ENCODE measurements at places on chromosomes 5 and 9. TPM values are rescaled to one million over a fixed set of nuclear protein-coding genes. Genes with fewer than 3 reads are reported as not detected.

- DNase-seq, result no peak
These were observed 98.2 kb upstream of the RASA1 start for GRCh38 chr5:87169300-87169991.

GRCh38 chr5:73193592-73193991, 20.6 kb downstream of the TMEM174 start:
- no peak for DNase-seq

GRCh38 chr5:35303152-35303551, 72.9 kb upstream of the PRLR start:
- no peak for DNase-seq

- no peak for DNase-seq
These were observed 376.2 kb upstream of the CLINT1 start for GRCh38 chr5:158235159-158235547.

GRCh38 chr5:15026011-15026893, 154.7 kb upstream of the ANKH start:
- DNase-seq, result no peak

DNA sequence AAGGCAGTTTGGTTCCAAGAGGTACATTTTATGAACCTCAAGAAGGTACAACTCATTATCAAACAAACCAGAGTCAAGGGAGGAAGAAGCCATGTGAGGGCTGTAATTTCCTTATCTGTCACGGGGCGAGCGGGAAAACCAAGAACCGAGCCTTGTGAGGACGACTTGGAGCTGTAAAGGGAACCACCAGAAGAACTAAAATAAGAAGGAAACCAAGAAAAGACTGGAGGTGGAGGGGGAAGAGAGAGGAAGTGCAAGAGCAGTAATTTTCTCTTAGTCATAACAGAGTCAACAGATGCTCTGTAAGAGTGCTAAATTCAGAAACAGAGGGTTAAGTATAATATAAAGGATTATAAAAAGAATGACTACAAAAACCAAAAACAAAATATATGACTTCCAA, 127.1 kb downstream of the DIRAS2 start:
- no peak for DNase-seq

GRCh38 chr9:136362450-136362784, 1.1 kb downstream of the DNLZ start:
- no peak for DNase-seq

GRCh38 chr9:5949103-5949699, 58.5 kb downstream of the MLANA start:
- DNase-seq, result peak; percentile 3

GRCh38 chr9:20224756-20225155, 397.5 kb downstream of the MLLT3 start:
- DNase-seq, result no peak

- no peak for DNase-seq
These were observed 26.8 kb upstream of the MVB12B start for GRCh38 chr9:126299706-126300276.

GRCh38 chr5:172102913-172103626, 85.0 kb downstream of the STK10 start:
- no peak for DNase-seq

GRCh38 chr5:107251151-107251550, 419.6 kb downstream of the EFNA5 start:
- DNase-seq, result no peak

Gene ELAVL2
- total RNA-seq, result not detected

Gene KCNN2
- not detected for total RNA-seq

Gene SPATA31D4
- not detected for total RNA-seq

Gene CCNO
- not detected for total RNA-seq

Gene THG1L
- total RNA-seq, result 10.9 TPM

Gene PLAC8L1
- not detected for total RNA-seq

Gene ARHGEF39
- 1.3 TPM for total RNA-seq

Gene PITX1
- total RNA-seq, result 0.32 TPM

Gene GABRA6
- total RNA-seq, result not detected
